ELF-1 (cell line): ENCODE measurements at places on chromosomes 3 and 15.

- no peak for DNase-seq
These were observed 56.2 kb downstream of the SH3BP5 start for GRCh38 chr3:15276028-15276724.

GRCh38 chr3:19002606-19003005 lies 145.7 kb upstream of the KCNH8 start:
- DNase-seq: no peak

DNA sequence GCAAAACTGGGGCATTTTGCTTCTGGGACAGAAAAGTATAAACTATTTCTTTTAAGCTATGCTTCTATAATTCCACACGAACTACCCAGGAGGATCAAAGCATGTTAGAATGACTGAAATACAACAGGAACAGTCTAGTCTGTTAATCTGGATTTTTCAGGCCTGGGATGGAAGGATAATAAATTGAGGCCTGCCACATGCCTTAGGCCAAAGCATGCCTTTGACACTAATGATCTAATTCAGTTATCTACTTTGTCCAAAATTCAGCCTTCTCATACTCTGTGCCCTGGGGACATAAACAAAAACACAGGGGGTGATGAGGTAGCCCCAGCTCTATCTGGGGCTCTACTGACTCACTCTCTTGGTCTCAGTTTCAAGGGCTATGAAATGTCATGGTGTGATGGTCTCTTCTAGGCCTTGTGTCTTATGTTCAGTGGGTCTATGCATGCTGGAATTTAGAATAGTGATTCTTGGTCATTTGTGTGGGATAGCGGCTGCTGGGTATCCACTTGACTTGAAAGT lies 32.5 kb downstream of the GAP43 start:
- peak; percentile 4 for DNase-seq

DNA sequence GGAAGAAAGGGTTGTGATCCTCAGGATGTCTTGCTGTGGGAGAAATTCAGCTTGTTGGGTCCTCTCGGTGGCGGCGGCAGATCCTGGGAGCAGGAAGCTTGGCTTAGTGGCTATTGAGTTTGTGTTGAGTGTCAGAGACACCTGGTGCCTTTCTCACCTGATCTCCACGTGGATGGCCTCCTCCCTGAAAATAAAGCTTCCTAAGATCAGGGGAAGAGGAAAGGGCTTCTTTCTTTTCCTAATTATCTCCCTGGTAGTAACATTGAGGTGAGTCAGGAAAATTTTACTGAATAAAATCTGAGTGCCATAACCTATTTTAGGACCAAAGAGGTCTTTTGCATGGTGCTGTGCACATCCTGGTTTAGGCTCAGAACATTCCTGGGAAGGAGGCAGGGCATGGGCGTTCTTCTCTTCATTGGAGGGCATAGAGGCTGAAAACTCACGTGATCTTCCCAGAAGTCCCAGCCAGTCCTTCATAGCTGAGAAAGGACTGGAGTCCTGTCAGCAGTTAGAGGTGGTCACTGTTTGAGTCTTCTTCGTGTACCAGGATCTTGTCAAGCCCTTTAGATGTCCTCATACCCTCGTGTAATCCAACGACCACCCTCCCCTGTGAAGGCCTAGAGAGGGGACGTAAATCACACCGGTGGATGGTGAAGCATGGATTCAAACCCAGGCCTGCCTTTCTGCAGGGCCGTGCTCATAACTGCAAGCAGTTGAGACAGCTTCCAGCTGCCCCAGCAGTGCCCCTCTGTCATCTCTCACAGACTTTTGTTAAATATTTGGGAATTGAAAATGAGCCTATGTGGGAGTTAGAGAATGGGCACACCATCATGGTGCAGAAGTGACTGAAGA lies 1.1 kb downstream of the CMTM8 start:
- peak; percentile 13 for DNase-seq

DNA sequence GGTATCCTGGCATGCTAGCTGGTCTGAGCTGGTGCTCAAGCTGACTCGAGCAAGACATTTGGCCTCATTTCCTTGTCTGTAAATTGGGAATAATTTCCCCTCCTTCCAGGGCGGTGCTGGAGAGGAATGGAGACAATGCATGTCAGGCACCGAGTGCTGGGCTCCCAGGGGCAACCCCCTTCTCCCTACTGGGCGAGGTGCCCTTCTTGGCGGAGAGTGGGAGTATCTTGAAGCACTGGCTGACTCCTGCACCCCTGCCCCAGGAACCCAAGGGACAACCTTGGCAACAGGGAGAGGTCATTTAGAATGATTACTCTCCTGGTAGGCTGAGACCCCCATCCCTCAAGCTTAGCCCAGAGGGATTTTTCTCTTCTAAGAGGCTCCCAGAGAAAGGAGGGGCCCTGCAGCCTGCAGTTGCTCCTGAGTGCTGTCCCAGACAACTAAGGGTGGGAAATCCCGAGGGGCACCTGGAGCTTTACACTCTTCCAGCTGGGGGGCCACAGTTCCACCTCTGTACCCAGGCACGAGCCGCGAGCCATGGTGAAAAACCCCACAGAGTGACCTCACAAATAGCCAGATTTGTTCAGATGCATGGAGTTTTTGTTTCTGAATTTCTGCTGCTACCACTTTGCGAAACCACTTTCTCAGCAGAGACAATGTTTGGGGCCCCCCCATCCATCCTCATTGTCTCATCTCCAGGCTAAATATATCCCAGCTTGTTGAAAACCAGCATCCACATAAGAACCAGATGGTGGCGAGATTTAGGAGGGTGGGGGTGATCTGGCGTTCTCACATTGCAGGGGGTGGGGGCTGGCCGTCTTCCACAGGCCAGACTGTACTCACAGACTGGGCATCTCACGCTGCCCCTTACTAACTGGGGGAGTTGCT lies 44.8 kb downstream of the ABTB1 start:
- DNase-seq: no peak

DNA sequence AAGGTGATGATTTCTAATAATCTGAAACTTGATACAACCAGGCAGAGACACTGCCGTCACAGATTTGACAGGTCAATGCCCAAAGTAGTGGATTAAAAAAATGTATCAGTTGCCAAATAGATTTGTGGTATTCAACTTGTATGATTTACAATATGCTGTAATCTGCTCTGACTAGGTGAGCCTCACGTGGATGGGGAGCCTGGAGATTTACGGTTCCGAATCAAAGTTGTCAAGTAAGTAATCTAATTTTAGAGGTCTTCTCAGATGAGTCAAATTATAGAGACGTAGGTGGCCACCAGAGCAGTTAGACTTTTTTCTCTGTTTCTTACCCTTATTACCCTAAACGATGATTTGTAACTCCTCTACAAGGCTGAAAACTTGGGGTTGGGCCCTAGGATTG lies 12.0 kb downstream of the DNAJB11 start:
- DNase-seq: no peak

DNA sequence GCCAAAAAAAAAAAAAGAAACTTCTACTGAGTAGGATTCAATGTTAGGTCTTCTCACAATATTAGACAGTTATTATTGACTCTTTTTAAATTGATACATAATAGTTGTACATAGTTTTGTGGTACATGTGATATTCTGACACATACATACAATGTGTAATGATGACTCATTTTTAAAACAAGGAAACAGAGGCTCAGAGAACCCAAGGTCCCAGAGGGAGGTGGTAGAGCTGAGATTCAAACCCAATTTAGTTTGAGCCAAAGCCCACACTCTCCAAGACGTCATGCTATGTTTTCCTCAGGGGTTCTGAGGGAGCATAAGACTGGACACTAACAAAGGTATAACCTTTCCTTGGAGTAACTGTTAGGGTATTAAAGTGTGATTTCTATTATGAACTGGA lies 40.6 kb downstream of the MYO5C start:
- DNase-seq: no peak

GRCh38 chr15:40246496-40247280 lies 7.8 kb downstream of the PAK6 start:
- DNase-seq: no peak

GRCh38 chr3:90026406-90026805 lies 919.0 kb downstream of the EPHA3 start:
- no peak for DNase-seq

GRCh38 chr15:42494998-42495360 lies 455 bp upstream of the SNAP23 start:
- no peak for DNase-seq

DNA sequence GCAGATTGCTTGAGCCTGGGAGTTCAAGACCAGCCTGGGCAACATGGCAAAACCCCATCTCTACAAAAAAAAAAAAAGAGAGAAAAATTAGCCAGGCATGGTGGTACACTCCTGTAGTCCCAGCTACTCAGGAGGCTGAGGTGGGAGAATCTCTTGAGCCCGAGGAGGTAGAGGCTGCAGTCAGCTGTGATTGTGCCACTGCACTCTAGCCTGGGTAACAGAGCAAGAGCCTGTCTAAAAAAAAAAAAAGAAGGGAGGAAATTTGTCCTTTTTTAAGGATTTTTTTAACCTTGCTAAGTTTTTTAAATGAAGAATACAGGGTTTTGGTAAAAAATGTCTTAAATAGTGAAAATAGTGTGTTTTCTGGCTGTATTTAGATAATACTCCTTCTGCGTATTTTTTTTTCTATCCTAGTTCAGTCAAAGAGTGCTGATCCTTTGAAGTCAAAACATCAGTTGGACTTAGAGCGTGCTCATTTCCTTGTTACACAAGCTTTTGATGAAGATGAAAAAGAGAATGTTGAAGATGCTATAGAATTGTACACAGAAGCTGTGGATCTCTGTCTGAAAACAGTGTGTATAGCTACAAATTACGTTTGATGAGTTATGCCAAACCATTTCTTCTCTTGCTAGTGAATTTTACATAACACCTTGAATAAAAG lies 11.1 kb downstream of the CAPN7 start:
- no peak for DNase-seq

DNA sequence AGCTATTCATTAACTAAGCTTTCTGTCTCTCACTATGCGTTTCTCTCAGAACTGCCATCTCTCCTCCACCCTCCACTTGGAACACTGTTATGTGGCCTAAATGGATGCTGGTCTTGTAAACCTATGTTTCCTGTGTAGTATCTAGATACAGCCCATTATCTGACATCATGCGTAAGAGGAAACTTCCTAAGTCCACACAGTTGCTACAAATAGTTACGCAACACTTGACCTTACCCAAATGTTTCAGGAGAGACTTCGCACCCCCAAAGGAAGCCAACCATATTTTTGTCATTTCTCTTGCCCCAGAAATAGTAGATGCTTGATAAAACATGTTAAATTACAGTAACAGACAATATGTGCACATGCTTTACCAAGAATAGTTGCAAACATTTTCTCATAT lies 87.2 kb upstream of the TPRG1 start:
- no peak for DNase-seq
